PC-9 (cell line): ENCODE measurements at places on chromosomes 16 and 17. TPM values are rescaled to one million over a fixed set of nuclear protein-coding genes. Genes with fewer than 3 reads are reported as not detected.
A peak's percentile ranks its signal among the peaks of the same experiment; 100 is the strongest.

TOX3 gene
- not detected in 2 replicates for total RNA-seq

CMTM2 gene
- 0.65 TPM in 1 of 2 replicates, not detected in the other for total RNA-seq

BMERB1 gene
- 3.9 and 4.3 TPM in 2 replicates for total RNA-seq

HAP1 gene
- 1.1 and 2.2 TPM in 2 replicates for total RNA-seq

ITGB3 gene
- total RNA-seq: 0.31 and 0.50 TPM in 2 replicates

IL17C gene
- not detected in 2 replicates for total RNA-seq

CCL4 gene
- not detected in 2 replicates for total RNA-seq

TRAF7 gene
- 166 and 199 TPM in 2 replicates for total RNA-seq

EMC8 gene
- total RNA-seq: 38.2 and 44.0 TPM in 2 replicates

- peaks cover 3% of the 10 kb centered on the region; the same call in 1 of the 2 replicates for H3K36me3 ChIP-seq
- no peaks in the 10 kb centered on the region for H3K27me3 ChIP-seq
- H3K4me1 ChIP-seq: peaks cover 30% of the 10 kb centered on the region
- no peak for DNase-seq
- H3K27ac ChIP-seq: no peak overlapping the region
Measured at GRCh38 chr16:56518425-56518824, 1.4 kb downstream of the BBS2 start.

GRCh38 chr16:21179126-21179982, 20.9 kb downstream of the LDAF1 start:
- H3K27ac ChIP-seq: no peak overlapping the region
- H3K36me3 ChIP-seq: peaks cover 43% of the 10 kb centered on the region; the same call in 1 of the 2 replicates
- DNase-seq: no peak
- H3K27me3 ChIP-seq: no peaks in the 10 kb centered on the region

GRCh38 chr16:14672403-14672971, 21.6 kb downstream of the PLA2G10 start:
- H3K36me3 ChIP-seq: no peaks in the 10 kb centered on the region
- no peak overlapping the region for H3K4me3 ChIP-seq
- H3K4me1 ChIP-seq: no peaks in the 10 kb centered on the region
- no peak for DNase-seq
- no peaks in the 10 kb centered on the region for H3K27me3 ChIP-seq
- no peak overlapping the region for H3K27ac ChIP-seq

- DNase-seq: no peak
- H3K4me1 ChIP-seq: peaks cover 27% of the 10 kb centered on the region
- no peak overlapping the region for H3K4me3 ChIP-seq
- H3K27me3 ChIP-seq: no peaks in the 10 kb centered on the region
- H3K27ac ChIP-seq: no peak overlapping the region
Measured at GRCh38 chr17:42027961-42028790, 8.3 kb downstream of the NKIRAS2 start.

DNA sequence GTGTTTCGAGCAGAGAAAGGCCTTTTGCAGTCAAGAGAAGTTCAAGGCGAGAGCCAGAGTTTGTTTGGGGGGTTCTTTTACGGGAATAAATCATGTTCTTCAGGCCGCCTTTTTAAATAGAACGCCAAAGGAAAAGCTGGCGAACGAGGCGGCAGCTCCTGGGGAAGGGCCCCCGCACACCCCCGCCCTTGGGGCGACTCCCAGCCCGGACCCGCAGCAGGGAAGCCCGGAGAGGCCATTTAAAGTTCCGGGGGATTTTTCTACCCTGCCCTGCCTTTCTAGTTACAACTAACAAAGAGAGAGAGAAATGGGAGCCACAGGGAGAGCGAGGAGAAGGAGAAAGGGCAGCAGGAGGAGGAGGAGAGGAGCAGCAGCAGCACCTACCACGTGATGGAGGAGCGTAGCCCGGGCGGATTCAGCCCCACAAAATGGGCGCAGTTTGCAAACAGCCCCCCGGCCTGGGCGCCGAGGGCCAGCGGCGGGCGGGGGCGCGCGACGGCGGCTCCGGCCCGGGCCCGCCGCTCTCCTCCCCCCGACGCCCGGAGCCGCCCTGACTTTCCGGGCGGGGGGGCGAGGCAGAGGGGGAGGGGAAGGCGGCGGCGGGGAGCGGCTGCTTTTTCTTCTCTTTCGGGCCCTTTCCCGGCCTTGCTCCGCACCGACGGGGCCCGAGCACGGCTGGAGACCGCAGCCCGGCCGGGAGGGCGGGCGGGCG, 634 bp downstream of the KANSL1 start:
- H3K4me1 ChIP-seq: peaks cover 34% of the 10 kb centered on the region
- peak overlapping the region; percentile 81 for H3K27ac ChIP-seq
- H3K27me3 ChIP-seq: no peaks in the 10 kb centered on the region
- peaks cover 12% of the 10 kb centered on the region; the same call in 1 of the 2 replicates for H3K36me3 ChIP-seq
- H3K4me3 ChIP-seq: peak overlapping the region; percentile 98

DNA sequence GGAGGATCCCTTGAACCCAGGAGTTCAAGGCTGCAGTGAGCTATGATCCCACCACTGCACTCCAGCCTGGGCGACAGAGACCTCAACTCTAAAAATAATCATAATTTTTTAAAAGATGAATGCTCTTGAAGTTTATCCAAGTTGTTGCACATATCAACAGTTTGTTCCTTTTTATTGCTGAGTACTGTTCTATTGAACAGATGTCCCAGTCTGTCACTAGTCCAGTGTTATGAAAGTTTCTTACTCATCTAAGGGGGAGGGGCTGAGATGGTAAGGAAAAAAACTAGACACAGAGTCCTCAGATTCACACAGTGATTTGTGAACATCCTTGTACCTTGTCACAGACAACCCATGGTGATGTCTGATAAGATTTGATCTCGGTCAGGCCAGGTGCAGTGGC, 3.9 kb downstream of the ACAP1 start:
- no peak overlapping the region for H3K4me3 ChIP-seq
- peaks cover 13% of the 10 kb centered on the region for H3K27me3 ChIP-seq
- H3K4me1 ChIP-seq: no peaks in the 10 kb centered on the region
- no peaks in the 10 kb centered on the region for H3K36me3 ChIP-seq
- no peak for DNase-seq

GRCh38 chr17:42517516-42517915, 18.5 kb upstream of the NAGLU start:
- 0 out of 2 replicates have a peak, but pooled peaks cover 3% of the 10 kb centered on the region for H3K36me3 ChIP-seq
- H3K27me3 ChIP-seq: no peaks in the 10 kb centered on the region
- no peak overlapping the region for H3K4me3 ChIP-seq
- peaks cover 53% of the 10 kb centered on the region for H3K4me1 ChIP-seq
- peak; percentile 78 for DNase-seq

DNA sequence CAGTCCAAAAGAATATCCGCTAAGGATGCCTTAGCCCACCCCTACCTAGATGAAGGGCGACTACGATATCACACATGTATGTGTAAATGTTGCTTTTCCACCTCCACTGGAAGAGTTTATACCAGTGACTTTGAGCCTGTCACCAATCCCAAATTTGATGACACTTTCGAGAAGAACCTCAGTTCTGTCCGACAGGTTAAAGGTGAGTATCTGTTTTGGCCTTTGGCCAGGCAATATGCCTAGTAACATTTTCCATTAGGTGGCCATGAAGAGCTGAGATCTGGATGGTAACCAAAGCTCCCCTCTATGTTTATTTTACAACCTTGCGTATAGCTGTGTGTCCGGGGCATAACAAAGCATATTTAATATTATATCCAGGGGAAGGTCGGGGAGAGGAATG, 128.0 kb upstream of the TMEM97 start:
- H3K27ac ChIP-seq: no peak overlapping the region
- H3K4me1 ChIP-seq: no peaks in the 10 kb centered on the region
- H3K27me3 ChIP-seq: no peaks in the 10 kb centered on the region
- peaks cover 10% of the 10 kb centered on the region for H3K36me3 ChIP-seq

DNA sequence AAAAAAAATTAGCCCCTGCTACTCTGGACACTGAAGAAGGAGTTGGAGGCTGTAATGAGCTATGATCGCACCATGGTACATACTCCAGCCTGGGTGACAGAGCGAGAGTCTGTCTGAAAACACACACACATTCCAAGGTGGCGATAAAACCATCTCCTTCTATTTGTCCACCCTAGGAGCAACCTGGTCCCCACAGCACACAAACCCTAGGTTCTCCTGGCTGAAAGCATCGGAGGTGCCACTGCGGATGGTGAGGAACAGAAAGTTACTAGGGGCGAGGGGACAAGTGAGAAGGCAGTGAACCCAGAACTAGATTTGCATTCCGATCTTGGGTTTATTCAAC, 1.4 kb upstream of the ECI1 start:
- peaks cover 22% of the 10 kb centered on the region for H3K4me1 ChIP-seq
- no peaks in the 10 kb centered on the region for H3K27me3 ChIP-seq
- H3K36me3 ChIP-seq: peaks cover 13% of the 10 kb centered on the region
- no peak for DNase-seq
- H3K4me3 ChIP-seq: no peak overlapping the region

DNA sequence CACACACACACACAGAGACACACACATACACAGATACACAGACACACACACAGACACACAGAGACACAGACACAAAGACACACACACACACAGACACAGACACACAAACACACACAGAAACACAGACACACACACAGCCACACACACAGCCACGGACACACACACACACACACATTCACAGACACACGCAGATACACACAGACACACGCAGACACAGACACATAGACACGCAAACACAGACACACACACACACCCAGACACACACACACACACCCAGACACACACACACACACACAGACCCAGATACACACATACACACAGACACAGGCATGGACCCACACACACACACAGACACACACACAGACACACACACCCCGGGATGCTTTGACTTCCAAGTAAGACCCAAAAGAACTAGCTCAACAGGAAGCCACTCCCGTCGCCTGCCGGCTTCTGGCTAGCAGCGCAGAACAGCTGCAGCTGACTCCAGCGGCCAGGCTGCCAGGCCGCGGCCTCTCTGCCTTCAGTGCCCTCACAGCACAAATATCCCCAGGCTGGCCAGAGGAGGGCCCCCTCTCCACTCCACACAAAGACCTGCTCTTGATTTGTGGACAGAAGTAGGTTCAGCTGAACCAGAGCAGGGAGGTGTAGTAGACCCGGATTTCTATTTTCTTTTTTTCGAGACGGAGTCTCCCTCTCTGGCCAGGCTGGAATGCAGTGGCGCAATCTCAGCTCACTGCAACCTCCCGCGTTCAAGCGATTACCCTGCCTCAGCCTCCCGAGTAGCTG, 6.0 kb upstream of the CHRNE start:
- peak; percentile 96 for DNase-seq
- peaks cover 16% of the 10 kb centered on the region for H3K4me1 ChIP-seq
- H3K4me3 ChIP-seq: no peak overlapping the region
- H3K27me3 ChIP-seq: no peaks in the 10 kb centered on the region

DNA sequence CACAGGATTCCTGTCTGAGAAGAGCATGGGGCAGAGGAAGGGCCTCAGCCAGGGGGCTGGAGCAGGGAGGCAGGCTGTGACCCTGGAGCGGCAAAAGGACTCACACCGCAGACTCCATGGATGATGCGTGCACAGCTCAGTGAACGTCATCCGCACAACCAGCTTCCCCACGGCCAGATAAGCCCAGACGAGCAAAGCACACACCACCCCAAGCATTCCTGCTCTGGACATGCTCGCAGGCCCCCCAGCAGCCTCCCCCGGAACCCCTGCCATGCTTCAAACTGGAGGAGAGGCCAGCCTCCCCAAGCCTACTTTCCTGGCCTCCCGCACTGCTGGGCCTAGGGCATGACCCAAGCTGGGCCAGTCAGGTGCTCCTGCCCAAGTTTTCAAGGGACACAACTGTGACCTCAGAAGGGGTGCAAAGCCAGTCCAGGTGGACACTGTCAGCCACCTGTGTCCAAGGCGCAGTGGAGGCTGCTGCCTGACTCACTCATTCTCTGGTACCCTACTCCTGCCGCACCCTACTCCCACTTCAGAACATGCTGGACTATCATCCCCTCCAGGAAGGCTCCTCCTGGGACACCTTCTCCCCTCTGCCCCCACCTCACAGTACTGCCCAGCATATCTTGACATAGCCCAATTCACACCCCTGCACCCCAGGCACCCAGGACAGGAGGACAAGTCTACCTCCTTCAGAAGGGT, 4.8 kb downstream of the BCAR1 start:
- H3K27ac ChIP-seq: peak overlapping the region; percentile 83
- H3K4me1 ChIP-seq: peaks cover 65% of the 10 kb centered on the region
- no peak for DNase-seq
- no peaks in the 10 kb centered on the region for H3K27me3 ChIP-seq

- no peaks in the 10 kb centered on the region for H3K27me3 ChIP-seq
- no peak overlapping the region for H3K4me3 ChIP-seq
- H3K27ac ChIP-seq: no peak overlapping the region
- H3K4me1 ChIP-seq: no peaks in the 10 kb centered on the region
- no peak for DNase-seq
Measured at GRCh38 chr17:14125518-14126137, 56.3 kb downstream of the COX10 start.

- H3K27me3 ChIP-seq: no peaks in the 10 kb centered on the region
- H3K4me3 ChIP-seq: no peak overlapping the region
- no peaks in the 10 kb centered on the region for H3K36me3 ChIP-seq
- H3K4me1 ChIP-seq: no peaks in the 10 kb centered on the region
- H3K27ac ChIP-seq: no peak overlapping the region
Measured at GRCh38 chr16:50282010-50282538, 15.7 kb downstream of the ADCY7 start.

- no peak overlapping the region for H3K4me3 ChIP-seq
- no peaks in the 10 kb centered on the region for H3K36me3 ChIP-seq
- no peak overlapping the region for H3K27ac ChIP-seq
- no peak for DNase-seq
- peaks cover 68% of the 10 kb centered on the region for H3K27me3 ChIP-seq
Measured at GRCh38 chr16:17845031-17845430, 374.3 kb upstream of the XYLT1 start.

DNA sequence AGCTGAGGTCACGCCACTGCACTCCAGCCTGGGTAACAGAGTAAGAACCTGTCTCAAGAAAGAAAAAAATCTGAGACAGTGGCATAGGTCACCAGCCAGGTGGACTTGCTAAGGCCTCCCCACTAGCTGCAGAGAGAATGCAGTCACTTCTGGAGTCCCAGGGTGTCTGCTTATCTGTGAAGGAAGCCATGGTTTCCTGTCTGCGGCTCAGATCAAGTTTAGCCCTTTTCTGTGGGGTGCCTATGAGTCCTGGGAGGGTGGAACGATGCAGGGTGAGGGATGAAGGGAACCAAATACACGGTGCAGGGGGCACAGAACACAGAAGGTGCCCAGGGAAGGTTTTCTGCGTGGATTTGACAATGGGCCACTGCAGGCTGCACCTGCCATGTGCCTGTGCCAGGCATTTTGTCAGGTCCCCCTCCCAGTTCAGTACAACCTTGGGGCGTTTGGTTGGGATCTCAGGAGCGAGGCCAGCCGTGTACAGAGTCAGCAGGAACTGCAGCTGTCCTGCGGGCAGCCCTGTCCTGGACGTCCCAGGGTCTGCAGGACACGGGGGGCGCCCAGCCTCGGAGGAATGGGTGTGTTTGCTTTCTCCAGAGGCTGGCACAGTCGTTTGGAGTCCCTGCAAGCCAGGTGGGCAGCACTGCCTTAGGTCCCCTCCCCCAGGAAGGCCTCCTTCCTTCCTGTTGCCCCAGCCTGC, 41.8 kb downstream of the RAB11FIP4 start:
- no peaks in the 10 kb centered on the region; the same call in 1 of the 2 replicates for H3K4me1 ChIP-seq
- no peaks in the 10 kb centered on the region for H3K27me3 ChIP-seq
- H3K27ac ChIP-seq: no peak overlapping the region
